ENCODE measurements at places on chromosomes 5 and 9.
A peak's percentile ranks its signal among the peaks of the same experiment; 100 is the strongest.

DNA sequence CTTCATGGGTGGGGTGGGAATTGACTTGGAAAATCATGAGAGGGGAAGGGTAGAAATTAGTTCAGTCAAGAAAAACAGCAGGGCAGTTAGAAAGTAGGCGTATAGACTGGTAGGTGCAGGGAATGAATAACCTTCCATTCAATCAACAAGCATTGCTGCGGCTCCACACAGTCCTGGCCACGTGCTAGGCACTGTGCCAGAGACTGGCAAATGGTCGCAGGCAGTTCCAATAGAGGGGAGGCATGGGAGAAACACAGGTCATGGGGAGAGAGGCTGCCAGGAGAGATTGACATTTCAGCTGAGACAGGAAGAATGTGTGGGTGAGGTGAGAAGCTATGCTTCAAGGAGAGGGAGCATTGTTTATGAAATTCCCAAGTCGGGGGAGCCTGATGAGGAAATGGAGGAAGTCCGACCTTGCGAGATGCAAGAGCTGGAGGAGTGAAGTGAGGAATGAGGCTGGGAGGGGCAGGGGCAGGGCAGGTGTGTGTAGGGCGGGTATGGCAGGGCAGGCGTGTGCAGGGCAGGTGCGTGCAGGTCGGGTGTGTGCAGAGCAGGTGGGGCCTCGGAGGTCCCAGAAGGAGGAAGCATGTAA is 54.4 kb upstream of the PPARGC1B start:
- no peak for DNase-seq

- no peak for DNase-seq
Observed at GRCh38 chr9:2303056-2303455, 287.9 kb downstream of the SMARCA2 start.

GRCh38 chr5:128649192-128649591 is 111.1 kb upstream of the FBN2 start:
- no peak for DNase-seq

- DNase-seq, result no peak
Observed at GRCh38 chr5:134969166-134969565, 1.5 kb downstream of the CATSPER3 start.

- DNase-seq, result no peak
Observed at GRCh38 chr9:19460243-19460642, 51.4 kb downstream of the ACER2 start.

DNA sequence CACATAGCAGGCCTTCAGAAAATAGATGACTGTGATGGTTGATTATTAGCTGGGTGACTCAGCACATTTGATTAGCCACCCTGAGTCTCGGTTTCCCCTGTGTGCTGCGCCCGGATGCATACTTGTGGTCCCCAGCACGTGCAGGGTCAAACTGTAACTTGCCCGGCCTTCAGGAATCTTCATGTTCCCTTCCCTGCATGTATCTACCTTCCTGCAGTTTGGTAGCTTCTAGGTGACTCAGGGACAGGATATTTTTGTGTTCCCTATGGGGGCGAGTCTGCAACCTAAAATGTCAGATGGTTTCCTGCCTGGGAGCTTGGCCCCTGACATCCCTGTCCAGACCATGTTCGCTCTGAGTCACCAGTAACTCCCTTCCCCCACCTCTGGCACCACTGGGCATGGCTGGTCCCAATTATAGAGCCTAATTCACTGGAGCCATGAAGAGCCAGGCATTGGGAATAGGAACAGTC is 13.2 kb downstream of the PTGS1 start:
- no peak for DNase-seq

GRCh38 chr5:170439944-170440269 is 50.7 kb upstream of the KCNMB1 start:
- no peak for DNase-seq

GRCh38 chr9:121773954-121774714 is 122.7 kb downstream of the DAB2IP start:
- DNase-seq, result peak; percentile 4

DNA sequence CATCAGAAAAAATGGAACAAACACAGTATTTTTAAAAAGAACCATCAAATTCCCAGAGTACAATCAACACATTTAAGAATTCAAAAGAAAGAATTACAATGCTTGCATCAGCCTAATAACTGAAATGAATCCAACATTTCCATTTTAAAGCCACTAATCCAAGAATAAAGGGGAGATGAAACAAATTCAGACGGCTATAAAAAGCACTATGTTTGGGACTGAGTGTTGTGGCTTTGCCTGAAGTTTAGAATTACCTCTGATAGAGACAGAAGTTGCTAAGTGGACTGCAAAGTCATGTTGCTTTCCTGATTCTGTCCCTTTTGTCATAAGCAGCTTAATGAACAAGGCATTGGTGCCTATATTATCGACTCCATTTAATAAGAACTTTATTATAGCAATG is 135.4 kb upstream of the RGMB start:
- no peak for DNase-seq

- DNase-seq, result no peak
Observed at GRCh38 chr9:126499911-126500599, 113.7 kb upstream of the LMX1B start.

DNA sequence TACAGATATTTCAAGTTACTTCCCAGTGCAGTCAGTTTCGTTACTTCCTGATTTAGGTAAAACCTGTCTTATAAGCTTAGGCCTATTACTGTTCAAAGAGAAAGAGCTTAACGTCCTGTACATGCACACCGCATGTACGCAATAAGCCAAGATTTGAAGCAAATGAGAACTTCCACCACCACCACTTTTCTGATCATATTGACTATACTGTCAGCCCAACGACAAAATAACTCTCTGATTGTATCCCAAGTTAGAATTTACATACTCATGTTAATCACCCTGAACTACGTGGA is 5.1 kb downstream of the NFIB start:
- no peak for DNase-seq

DNA sequence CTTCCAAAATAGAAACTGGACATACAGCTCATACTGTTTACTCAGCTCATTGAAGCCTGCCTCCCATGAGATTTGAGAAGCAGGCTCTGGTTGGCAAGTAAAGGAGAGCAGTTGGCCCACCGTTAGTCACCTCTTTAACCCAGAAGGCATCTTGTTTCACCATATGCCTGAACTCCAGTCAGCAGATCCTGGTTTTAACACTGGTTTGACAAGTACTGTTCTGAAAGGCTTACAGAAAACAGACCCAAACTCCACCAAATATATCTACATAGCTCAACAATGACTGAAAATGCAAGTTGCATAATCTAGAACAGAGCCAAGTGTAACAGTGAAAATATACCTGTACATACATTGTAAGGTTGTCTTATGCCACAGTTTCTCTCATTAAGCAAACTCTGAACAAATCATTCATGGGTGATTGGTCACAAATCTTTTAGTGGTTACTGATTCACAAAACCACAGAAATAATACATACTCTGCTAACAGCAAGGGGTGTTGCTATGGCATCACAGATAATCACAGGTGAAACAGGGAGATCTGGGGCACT is 198.8 kb downstream of the BNC2 start:
- DNase-seq, result no peak

- DNase-seq, result peak; percentile 10
Observed at GRCh38 chr9:137310189-137311052, 8.3 kb upstream of the NRARP start.

DNA sequence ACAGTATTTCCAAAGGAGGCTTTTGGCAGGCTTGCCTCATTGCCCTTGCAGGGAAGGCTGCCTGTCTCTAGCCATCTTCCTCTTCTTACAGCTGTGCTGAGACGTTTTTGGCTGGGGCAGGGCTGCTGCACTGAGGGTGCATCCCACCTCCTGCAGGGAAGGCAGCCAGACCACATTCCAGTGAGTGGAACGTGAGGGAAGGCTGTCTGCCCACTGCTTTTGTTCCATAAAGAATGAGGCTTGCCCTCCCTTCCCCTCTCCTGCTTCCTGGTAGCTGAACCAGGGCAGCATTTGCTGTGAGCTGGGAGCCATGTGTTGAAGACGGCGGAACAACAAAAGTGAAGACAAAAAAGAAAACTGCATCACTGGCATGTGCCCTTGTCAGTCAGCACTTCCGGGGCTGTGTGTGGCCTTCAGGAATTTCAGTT is 16.8 kb downstream of the MGAT1 start:
- DNase-seq, result no peak

GRCh38 chr9:86636038-86636437 is 281.8 kb upstream of the TUT7 start:
- no peak for DNase-seq

GRCh38 chr9:15718423-15718822 is 165.6 kb downstream of the CCDC171 start:
- DNase-seq, result no peak

- no peak for DNase-seq
Observed at GRCh38 chr5:169670769-169671525, 33.9 kb downstream of the DOCK2 start.

DNA sequence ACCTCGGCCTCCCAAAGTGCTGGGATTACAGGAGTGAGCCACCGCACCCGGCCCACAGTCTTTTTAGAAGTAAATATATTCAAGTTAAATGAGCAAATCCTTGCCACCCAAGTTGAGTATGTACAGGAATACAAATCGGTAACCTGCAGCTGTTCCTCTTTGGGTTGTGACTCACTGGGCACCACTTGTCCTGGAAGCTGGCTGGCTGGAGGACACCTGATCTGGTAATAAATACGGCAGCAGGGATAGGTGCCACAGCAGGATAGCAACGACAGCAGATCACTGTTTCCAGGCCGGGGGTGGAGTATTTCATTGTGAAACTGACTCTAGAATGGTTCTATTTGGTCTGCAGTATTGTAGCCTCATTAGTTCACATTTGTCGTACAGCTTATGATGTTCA is 35.7 kb upstream of the SLC36A2 start:
- DNase-seq, result no peak

All from BE2C (cell line).